ENCODE measurements at places on chromosomes 13 and 19.

- DNase-seq: no peak
Measured at GRCh38 chr13:27971776-27972477, 2.8 kb upstream of the CDX2 start.

GRCh38 chr19:6773323-6773931 is 919 bp downstream of the VAV1 start:
- no peak for DNase-seq

- DNase-seq: no peak
Measured at GRCh38 chr13:99228737-99229691, 28.4 kb downstream of the UBAC2 start.

DNA sequence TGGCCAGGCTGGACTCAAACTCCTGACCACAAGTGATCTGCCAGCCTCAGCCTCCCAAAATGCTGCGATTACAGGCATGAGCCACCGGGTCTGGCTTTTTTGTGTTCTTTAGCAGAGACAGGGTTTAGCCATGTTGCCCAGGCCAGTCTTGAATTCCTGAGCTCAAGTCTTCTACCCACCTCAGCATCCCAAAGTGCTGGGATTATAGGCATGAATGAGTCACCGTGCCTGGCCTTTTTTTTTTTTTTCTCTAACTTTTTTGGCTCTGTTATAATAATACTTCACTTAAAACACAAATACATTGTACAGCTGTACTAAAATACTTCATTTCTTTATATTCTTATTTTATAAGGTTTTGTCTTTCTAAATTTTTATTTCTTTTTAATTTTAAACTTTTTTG is 599.5 kb upstream of the PCDH9 start:
- DNase-seq: no peak

DNA sequence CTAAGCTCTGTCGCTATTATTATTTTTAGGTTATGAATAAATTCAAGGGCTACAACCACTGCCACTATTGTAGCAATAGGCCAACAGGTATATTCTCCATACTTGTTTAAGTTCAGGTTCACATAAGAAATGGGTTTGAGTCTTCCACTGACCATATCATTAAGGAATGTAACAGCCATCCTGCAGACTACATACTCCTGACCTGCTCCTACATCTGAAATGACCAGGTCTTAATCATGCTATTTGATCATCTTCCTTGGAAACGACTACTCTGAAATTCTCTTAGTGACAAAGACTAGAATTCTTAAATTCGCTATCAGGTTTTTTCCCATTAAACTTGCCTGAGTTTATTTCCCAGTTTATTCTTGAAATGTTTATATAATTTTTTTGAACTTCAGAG is 66.8 kb downstream of the IPO5 start:
- DNase-seq: no peak

DNA sequence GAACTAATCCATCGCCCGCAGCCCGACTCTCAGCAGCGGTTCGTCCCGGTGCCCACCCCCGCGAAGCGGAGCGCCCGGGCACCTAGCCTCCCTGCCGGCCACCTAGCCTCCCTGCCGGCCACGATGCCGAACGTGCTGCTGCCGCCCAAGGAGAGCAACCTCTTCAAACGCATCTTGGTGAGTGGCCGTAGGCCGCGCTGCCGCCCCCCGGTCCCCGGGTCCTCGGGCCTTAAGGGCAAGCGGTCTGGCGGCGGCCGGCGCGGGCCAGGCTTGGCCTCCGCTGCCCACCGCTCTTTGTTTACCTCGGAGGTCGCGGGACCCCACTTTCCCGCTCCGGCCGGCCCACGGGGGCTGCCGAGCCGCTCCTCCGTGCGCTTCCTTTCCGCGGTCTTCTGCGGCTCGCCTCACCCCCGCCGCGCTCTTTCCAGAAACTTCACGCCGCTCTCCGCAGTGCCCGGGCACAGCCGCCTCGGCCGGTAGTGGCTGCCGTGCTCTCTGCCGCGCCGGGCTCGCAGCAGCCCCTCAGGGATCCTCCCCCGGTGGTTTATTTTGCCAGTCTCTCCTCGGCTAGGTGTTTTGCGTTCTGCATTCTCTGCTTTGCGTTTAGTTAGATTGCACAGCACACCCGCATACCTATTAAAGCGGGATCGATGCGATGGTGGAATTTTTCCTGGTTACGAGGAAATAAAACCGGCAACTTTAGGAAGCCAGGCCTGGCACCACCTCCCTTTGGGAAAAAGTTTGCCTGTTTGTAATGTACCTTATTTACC is 524 bp downstream of the NAA16 start:
- no peak for DNase-seq

GRCh38 chr13:40456397-40456953 is 210.0 kb downstream of the FOXO1 start:
- no peak for DNase-seq

DNA sequence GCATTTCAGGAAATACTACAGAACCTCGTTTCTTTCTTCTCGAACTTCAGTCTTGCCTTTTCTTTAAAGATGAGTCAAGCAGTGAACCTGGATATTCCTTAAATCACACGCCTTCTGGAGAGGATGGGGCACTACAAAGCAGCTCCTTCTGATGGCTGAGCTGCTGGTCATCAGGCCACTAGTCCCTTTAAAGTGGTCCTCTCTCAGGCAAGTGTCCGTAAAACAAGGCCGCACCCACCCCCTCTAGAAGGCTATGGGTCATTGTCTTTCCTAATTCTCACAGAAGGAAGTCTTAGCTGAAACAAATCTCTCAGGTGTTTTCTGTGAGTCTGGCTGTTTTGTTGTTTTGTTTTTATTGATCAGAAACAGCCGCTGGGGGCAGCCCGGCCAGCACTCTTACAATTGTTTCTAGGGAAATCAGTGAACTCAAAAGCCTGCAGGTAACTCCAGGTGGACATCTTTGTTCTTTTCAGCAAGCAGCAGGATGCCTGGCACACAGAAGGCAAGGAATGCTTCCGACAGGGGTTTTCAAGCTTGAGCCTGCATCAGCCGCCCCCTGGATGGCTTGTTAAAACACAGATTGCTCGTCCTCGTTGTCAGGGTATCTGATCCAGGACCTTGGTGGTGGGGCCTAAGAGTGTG is 45.4 kb downstream of the MBNL2 start:
- DNase-seq: no peak

DNA sequence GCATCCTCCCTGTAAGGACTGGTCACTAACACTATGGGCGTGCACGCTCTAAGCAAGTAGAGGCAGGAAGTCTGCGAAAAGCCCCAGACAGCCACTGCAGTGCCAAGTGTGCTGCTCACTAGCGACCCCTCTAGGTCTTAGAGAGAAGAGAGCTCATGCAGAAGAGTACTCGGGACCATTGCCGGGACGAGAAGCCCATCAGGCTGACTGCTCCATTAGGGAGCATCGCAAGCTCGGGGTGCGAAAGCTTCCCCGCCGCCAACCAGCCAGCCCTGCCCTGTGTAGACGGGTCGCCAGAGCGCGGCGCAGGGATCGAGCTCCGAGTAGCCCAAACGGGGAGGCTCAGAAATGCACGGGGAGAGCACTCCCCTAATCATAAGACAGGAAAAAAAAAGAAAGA is 16.6 kb downstream of the POU4F1 start:
- no peak for DNase-seq

DNA sequence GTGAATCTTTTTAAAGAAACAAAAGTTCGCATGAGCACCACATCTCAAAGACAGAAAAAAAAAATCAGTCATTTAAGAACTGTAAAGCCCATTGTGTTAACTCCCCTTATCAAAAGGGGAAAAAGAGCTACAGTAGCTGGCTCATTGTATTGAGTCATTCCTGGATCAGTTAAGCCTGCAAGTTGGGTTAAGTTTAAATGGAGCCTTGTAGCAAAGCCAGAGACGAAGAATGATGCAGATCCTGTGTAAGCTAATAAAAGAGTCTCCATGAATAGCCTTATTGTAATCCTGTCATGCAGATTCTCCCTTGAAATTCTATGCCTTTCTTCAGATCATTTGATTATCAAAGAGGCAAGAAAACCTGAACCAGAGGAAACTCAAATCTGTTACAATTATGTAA is 83.8 kb downstream of the CRYL1 start:
- no peak for DNase-seq

DNA sequence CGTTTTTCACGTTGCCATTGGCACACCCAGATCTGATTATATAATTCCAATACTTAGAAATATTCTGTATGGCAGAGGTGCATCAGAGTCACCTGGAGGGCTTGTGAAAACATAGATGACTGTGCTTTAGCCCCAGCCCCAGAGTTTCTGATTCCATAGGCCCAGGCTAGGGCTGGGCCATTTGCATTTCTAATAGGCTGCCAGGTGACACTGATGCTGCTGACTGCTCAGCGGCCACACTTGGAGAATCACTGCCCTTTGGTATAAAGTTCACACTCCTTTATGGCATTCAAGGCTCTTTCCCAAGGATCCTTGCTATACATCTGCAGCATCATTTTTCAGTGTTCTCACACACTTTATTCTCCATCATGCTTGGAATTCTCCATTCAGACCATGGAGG is 137.1 kb downstream of the AKAP11 start:
- DNase-seq: no peak

DNA sequence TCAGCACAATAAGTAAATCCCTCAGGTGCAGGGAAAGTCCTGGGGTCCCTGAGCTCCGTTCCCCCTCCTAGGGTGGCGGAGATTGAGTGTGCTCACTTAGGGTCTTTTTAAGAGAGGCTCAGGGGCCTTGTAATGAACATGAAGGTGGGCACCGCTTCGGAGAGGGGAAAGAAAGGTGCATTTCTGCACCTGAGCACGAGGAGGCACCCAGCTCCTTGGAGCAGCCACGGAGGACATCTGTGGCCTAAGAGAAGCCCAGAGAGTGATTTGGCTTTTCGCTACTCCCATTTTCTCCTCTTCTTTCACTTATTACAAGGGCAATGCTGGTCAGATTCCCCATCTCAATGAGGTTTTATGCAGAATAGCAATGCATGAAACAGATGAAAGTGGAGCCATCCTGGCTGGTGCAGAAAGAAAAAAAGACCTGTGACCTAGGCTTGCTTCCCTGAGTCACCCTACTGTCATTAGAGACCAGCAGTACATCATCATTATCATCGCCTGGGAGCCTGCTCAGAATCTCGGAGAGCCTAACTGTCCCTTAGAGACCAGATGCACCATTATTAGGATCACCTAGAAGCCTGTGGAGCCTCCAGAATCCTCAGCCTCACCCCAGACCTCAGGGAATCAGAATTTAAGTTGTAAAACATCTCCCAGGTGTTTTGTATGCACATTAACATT is 86.6 kb upstream of the RAP2A start:
- DNase-seq: no peak

GRCh38 chr19:48271531-48272151 is 1.8 kb downstream of the ZNF114 start:
- DNase-seq: no peak

- no peak for DNase-seq
Measured at GRCh38 chr13:78650717-78651083, 8.3 kb downstream of the OBI1 start.

GRCh38 chr19:35907377-35907745 is 734 bp downstream of the TYROBP start:
- no peak for DNase-seq

DNA sequence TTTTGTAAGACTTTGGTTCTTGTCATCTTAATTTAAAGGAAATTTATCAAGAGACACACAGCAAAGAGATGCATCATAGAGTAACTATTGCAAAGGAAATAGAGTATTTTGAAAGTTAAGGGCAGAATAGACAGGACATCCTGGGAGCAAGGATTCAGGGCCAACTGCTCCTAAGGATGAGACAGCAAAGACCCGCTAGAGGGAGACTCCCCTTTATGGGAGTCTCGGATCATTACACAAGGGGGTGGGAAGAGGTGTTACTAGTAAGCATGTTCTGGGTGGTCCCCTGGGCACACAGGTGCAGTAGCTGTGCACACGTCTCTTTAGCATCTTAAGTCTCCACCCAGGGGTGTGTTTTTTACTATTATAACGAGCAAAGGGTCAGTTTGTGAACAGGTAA is 9.6 kb downstream of the ZSCAN5C start:
- no peak for DNase-seq

DNA sequence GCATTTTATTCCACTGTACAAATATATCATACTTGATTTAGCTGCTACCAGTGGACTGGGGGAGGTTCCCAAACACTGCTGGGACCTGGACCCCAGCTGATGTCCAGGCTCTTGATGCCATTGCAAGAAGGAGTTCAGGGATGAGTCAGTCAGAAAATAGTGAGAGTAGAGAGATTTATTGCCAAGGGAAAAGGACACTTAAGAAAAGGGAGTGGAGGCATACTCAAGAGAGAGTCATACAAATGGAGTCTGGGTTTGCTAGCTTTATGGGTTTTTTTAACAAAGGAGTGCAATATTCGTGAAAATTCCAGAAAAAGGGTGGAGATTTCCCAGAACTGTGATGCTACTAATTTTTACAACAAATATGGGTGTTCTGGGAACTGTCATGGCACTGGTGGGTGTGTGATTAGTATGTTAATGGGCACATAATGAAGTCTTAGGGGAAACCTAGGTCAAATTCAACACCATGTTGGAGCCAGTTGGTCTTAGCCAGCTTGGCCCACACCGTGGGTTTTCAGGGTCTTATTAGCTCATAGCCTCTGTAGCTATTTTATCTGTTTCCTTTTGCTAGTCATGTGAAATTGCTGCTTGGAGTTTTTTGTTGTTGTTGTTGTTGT is 36.2 kb downstream of the GPC6 start:
- no peak for DNase-seq

DNA sequence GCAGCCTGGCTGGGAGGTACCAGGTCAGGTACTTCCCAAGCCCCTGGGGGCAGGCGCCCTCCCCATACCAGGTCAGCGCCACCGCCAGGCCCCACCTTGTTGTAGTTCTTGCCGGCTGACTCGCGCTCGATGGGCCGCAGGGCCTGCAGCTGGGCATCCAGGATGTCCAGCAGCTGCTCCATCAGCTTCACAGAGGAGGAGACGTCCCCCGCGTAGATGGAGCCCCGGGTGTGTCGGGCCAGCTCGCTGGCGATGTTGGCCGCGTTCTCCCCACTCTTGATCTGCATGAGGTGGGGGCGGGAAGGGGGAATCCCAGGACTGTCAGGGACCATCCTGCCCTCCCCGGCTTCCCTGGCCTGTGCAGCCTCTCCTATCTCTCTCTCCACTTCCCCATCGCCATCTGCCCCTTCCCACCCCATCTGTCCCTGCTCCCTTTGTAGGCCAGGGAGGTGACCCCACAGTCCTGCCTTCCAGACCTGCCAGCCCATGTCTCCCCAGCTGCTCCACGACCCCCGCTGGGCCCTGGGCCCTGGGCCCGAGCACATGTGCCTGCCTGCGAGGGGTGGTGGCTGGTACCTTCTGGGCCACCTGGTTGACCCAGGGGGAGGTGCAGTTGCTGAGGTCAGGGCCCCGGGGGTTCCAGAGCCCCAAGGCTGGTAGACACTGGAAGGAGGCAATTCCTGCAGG is 23.8 kb upstream of the ASF1B start:
- no peak for DNase-seq

GRCh38 chr19:38784224-38784623 is 4.8 kb upstream of the LGALS7B start:
- no peak for DNase-seq

DNA sequence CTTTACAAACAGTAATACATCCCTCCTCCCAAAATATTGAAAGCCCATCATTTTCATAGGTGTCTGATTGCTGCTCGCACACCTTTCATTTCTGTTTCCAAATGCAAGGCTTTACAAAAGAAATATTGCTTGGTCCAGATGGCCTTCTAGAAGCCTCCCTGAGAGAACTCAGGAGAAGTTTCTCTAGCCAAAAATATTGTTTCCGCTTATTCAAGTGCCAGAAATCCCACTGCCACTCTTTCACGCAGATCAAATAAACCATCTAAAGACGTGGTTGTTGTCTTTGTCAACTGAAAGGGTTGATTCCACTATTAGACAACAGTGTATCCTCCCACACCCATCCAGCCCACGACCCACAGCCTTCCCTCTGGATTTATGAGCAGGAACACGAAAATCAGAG is 96.2 kb downstream of the ZIC5 start:
- DNase-seq: no peak
